ENCODE measurements at places on chromosomes 1 and 21. TPM values are rescaled to one million over a fixed set of nuclear protein-coding genes. Genes with fewer than 3 reads are reported as not detected.

The MATN1 gene
- 0.32 TPM for polyA plus RNA-seq

The KIF17 gene
- polyA plus RNA-seq = 5.1 TPM

The ZNF326 gene
- 46.1 TPM for polyA plus RNA-seq

The ADAMTSL4 gene
- 156 TPM for polyA plus RNA-seq

The TMEM125 gene
- 13.5 TPM for polyA plus RNA-seq

The FCGR2B gene
- polyA plus RNA-seq = 1.0 TPM

- no peak for DNase-seq
Observed at GRCh38 chr1:3080053-3080955, 11.3 kb downstream of the PRDM16 start.

DNA sequence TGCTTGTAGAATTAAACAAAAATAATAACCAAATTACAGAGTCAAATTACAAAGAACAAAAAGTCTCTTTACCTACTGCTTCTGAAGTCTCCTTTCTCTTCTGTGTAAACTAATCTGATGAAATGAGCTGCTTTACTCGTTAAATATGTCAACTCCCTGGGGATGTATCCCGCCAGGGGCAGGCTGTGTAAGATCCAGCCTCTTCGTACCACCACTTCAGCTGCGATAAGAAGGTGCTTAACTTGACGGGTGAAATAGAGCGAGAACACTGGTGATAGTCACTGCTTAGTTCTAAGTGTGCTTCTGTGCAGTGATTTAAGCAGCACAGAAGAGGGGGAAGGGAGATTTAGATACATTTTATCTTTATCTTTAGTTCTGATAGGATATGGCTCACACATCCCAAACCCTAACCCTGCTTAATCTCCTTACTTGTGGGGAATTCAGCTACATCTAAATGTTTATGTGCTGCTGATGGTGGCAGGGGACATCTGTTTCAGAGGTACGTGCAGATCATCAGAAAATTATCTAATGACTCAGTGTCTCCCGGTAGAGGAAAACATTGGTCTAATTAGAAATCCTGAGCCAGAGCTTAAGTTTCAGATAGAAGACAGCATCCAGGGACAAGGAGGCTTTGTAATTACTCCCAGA, 46.0 kb downstream of the RHOU start:
- DNase-seq = no peak

- no peak for DNase-seq
Observed at GRCh38 chr1:61386770-61387169, 304.4 kb downstream of the NFIA start.

DNA sequence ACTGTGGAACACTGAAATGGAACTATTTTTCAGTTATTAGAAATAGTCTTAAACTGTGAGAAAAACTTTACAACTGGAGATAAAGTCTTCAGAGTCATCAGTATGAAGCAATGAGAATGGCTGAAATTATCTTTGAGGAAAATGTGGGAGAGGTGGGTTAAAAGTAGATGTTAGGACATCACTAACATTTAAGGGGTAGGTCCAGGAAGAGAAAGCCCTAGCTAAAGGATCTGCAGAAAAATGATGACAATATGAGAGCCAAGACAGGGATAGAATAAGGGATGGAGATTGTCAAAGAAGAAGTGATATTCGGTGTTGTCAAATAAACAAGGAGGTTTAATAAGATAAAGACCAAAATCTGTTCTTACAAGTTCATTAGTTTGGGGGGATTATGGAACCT, 123.3 kb upstream of the GPR52 start:
- DNase-seq = no peak

DNA sequence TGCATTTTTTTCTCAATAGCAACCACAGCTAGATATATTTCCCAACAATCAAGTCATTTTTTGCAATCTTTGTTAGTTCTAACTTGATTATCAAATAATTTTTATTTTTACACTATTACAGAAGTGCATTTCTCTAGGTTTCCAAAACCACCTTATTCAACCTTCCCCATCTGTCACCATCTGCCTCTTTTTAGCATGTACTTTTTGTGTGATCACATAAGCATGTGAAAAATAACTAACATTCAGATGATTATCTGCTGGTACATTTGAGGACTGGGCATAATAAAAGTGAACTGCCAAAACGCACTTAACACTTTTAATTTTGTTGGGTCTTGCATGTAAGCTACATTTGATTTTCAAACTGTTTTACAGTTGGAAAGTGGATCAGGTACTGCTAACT, 291.5 kb downstream of the AKT3 start:
- no peak for DNase-seq
